ENCODE measurements at places on chromosomes 1 and 21.

DNA sequence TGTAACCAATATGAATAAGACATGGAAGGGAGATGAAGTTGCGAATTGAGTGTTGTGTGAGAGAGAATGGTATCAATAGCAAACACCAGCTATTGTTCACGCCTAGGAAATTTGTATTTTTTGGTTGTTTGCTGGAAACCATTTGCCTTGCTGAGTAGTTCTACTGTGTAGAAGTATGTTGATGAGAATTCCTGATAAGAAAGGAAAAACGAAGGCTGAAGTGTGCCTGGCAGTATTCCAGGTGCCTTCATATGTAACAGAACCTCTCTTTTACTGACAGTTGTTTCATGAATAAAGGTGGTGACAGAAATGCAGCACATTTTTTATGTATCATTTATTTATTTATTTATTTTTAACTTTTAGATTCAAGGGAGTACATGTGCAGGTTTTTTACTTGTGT is 79.5 kb downstream of the SDCCAG8 start:
- DNase-seq: no peak

DNA sequence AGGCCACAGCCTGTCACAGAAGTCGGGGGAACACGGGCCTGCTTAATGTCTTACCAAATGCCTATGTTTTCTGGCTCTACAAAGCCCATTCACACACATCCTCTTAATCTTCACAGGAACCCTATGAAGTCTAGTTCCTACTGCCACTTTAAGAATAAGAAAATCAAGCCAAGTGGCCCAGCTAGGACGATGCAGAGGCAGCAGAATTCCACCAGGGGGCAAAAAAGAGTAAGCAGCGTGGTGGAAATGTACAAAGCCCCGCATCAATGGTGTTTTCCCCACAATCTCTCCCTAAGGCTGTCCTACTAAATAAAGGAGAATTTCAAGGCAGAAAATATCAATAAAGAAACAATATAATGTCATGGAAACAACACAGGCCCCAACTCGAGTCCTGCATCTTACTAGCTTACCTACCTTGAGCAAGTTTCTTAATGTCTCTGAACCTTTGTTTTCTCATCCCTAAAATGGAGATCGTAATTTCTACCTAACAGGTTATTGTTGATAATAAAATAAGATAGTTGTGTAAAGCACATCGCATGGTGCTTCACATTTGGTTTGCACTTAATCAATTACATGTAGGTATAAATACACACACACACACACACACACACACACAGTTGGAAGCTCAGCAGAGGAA is 21.4 kb downstream of the SEC16B start:
- no peak for DNase-seq

DNA sequence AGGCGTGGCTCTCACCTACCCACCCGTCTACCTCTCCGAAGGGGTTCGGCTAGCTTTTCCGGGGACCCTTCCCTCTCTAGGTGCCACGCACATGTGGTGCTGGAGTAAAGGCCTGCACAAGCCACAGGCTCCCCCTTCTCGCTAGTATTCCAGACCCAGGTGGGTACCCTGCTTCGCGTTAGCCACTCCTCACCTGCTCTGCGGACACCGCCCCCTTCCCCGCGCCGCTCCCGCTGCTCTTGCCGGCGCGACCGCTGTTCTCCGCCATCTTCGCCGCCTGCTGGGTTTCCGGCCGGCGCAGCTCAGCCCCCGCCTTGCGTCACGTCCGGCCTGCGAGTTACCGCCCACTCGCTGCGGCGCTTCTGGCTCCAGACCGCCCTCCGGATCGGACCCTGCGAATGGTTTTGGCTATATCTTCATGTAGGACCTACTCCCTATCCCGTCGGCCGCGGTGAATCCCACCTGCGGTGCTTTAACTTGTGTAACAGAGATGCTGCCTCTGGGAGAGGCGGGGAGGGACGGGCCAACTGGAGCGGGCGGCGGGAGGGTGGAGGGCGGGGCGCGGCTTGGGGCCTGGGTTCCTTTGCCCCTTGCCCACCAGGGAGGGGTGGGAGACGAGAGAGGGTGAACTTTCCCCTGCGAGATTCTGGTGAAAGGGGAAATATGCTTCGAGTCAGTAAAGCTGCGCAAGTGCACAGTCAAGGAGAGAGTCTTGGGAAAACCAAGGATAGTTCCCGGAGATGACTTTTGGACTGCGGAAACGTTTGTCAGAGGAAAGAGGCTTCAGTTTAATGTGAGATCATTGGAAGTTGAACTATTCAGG is at the start of the genes NIT1 and PFDN2:
TSS of gene NIT1 (plus strand) at position 347 of the 823 bp plus-strand sequence. CDS start at position 419, 72 bp downstream.
TSS of gene PFDN2 (minus strand) at position 279 of the 823 bp plus-strand sequence. CDS start at position 268, 11 bp downstream.
- no peak for DNase-seq

- DNase-seq: no peak
These were observed 2.4 kb upstream of the SLC19A2 start for GRCh38 chr1:169488157-169488556.

DNA sequence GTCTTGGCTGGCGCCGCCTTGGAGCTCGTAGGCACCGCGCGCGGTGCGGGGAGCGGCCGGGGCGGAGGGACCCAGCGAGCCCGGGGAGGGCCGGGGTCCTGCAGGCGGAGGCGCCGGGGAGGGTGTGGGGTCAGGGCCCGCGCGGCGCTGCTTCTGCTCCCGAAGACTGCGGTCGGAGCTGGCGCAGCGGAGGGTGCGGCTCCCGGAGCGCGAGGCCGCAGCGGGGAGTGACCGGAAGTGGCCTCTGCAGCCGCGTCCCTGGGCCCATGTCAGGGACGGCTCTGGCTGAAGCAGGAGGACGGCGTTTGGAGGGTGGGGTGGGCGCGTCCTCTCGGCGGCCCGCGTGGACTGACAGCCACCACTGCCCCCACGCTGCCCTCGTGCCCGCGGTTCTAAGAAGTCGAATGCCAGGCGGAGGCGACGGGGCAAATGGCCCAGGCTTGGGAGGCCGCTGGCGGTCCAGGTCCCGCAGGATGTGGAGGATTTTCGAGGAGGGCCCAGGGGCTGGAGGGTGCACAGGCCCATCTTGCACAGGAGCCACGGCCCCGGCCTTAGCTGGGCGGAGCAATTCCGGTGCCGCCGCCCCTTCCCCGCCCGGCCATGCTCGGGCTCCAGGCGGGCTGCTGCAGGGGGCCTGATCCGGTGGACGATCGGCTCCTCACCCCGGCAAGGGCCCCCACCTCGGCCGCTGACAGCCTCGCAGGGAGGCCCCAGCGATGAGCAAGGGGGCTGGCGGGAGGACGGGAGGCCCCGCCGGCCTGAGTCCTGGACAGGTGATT is 7.7 kb upstream of the ZNF669 start:
- DNase-seq: no peak

- DNase-seq: no peak
These were observed 485.6 kb downstream of the NPHP4 start for GRCh38 chr1:5506634-5507033.

- no peak for DNase-seq
These were observed 60.4 kb upstream of the HAO2 start for GRCh38 chr1:119308130-119308700.

- DNase-seq: no peak
These were observed 12.2 kb upstream of the ACTRT2 start for GRCh38 chr1:3009021-3009420.

GRCh38 chr1:77228836-77229235 is 9.6 kb upstream of the PIGK start:
- no peak for DNase-seq

DNA sequence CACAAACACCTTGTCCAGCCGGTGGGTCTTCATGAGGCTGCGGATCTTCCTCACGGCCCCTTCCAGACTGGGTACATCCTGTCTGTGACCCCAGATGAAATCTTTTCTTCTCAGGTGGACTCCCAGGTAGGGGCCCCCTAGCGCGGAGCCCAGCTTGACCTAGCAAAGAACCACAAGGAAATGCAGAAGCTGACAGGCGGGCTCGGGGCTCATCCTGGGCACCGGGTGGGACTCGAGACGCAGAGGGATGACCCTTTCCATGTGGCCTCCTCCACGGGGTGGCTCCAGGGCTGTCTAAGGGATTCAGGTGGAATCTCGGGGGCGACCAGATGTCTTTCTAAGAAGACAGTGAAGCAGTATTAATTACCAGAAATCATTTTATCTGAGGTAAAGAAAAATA is 17.8 kb downstream of the POFUT2 start:
- no peak for DNase-seq

- DNase-seq: no peak
These were observed 58.0 kb downstream of the CLIC6 start for GRCh38 chr21:34726627-34727337.

DNA sequence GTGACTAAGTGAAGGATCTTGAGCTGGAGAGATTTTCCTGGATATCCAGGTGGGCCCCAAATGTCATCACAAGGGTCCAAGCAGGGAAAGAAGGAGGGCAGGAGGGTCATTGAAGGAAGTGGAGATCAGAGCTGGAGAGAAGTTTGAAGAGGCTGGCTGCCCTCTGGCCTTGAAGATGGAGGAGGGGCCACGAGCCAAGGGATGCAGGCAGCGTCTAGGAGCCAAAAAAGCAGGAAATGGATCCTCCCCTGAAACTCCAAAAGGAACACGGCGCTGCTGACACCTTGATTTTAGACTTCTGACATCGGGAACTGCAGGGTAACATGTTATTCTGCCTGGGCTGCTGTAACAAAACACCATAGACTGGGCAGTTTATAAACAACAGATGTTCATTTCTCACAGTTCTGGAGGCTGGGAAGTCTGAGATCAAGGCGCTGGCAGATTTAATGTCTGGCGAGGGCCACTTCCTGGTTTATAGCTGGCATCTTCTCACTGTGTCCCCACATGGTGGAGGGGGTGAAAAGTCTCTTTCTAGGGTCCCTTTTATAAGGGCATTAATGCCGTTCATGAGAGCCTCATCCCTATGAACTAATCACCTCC is 28.8 kb upstream of the ZBTB21 start:
- DNase-seq: no peak

GRCh38 chr1:28507646-28508434 is 2.0 kb downstream of the RCC1 start:
- no peak for DNase-seq

DNA sequence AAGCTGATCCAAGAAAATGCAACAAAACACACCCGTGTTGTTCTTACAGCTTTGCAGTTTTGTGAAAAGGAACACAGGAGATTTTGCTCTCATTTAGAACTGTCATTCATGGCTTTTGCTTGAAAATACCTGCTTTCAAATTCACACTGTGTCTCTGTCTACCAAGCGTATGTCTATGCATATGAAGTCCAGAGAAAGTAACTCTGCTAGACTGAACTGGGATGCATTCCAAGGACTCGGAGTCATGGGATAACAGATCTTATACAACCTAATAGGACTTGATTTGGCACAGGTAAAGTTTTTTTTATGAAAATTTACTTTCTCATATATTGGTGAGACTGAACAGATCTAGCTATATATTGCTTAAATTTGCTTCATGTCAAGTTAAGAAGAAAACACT is 102.4 kb downstream of the PTGER3 start:
- DNase-seq: no peak

- DNase-seq: no peak
These were observed 813.4 kb downstream of the ADGRL2 start for GRCh38 chr1:82614090-82614489.

DNA sequence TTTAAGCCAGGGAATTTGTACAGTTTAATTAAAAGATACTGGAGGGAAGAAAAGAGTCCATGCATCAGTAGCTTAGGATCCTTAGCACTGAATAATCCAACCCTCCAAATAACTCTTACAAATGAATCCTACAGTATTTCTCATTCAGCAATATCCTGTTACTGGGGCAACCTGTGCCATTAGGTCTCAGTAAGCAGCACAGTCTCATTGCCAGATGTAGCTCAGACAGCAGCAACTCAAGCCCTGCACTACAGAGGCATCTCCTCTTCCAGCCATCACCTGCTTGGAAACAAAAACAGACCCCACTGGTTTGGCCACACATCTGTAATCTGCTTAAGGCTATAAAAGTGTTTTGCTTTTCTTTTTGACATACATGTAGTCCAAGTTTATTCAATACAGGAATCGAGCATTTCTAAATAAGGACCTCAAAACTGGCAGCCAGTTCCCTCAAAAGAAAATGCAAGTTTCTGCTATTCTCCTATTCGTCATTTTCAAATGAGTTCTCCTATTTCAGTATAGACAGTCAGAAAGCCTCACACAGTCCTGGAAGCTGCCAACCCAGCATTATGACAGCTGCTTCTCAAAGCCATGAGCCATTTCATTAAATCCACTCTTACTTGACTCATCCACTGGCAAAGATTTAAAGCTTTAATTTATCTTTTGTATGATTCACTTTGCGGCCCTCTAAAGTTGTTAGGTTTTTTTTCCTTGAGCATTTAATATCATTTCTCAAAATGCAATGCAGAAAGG is 129.0 kb downstream of the APP start:
- no peak for DNase-seq

DNA sequence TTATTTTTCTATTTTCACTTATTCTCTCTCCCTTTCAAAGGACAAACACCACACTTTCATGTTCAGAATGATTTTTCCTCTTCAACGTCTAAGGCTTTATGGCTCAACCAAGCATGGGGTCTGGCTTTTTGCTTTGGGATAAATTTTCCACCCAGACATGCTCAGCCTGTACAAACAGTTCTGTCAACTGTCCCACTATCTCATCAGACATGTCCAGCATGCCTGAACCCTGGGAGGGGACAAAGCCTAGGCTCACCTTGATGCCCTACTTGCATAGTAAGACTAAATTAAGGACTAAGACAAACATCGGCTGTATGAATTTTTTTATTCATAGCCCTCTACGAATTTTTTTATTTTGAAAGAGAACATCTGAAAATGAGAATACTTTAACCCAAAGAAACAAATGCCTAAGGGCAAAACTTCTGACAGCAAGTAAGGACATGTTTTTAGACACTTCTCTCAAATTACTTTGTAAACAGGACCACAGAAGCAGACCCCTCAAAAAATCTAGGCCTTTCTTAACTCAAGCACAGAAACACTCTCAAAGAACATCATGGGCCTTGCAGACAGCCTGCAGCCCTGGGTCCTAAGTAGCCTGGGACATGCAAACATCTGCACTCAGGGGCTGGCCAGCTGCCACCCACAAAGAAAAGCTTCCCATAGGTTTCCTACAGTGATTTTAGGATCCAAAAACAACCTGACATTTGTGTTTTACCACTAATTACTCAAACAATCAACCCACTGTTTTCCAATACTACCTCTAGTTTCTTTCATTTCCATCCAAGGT is 72.3 kb upstream of the PALMD start:
- DNase-seq: no peak

DNA sequence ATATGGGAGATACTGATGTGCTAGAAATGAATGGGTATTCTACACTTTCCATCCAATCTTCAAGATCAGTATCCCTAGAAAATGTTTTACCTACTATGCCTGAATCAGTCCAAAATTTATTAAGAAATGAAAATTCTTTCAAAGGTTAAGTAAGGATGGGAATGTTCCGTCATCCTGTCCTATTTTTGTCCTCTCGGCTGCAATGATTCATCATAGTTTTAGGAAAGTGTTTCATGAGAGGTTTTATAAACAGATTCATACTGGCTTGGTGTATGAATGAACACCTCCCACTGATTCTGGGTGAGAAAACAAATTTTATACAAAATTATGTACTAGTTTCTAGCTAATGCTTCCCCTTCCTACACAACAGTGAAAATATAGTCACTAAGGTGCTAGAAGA is 504.6 kb upstream of the NR5A2 start:
- no peak for DNase-seq

- no peak for DNase-seq
These were observed 149.0 kb downstream of the IGSF21 start for GRCh38 chr1:18256282-18257235.

- no peak for DNase-seq
These were observed 55.3 kb upstream of the KCND3 start for GRCh38 chr1:112044745-112045144.
